SIG-M5 (cell line): ENCODE measurements at places on chromosomes 2 and 18.

DNA sequence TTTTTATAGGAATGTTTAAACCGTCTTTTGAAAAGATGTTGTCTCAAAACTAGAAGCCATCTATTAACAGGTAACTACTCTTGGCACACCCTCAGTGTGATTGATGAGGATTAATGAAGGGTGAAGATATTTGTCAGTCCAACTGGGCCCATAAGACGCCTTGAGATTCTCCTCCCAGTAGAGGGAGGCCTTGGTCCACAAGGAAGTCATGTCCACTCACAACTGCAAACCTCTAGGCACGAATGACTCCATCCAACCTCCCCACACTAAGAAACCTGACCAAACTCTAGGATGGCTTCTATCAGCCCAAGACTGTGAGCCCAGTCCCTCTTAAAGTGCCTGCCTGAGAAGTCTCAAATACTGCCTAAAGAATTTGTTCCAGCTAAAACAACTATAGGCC is 19.2 kb upstream of the GRP start:
- no peak for DNase-seq

- no peak for DNase-seq
Observed at GRCh38 chr2:232798187-232798586, 21.8 kb upstream of the KCNJ13 start.

DNA sequence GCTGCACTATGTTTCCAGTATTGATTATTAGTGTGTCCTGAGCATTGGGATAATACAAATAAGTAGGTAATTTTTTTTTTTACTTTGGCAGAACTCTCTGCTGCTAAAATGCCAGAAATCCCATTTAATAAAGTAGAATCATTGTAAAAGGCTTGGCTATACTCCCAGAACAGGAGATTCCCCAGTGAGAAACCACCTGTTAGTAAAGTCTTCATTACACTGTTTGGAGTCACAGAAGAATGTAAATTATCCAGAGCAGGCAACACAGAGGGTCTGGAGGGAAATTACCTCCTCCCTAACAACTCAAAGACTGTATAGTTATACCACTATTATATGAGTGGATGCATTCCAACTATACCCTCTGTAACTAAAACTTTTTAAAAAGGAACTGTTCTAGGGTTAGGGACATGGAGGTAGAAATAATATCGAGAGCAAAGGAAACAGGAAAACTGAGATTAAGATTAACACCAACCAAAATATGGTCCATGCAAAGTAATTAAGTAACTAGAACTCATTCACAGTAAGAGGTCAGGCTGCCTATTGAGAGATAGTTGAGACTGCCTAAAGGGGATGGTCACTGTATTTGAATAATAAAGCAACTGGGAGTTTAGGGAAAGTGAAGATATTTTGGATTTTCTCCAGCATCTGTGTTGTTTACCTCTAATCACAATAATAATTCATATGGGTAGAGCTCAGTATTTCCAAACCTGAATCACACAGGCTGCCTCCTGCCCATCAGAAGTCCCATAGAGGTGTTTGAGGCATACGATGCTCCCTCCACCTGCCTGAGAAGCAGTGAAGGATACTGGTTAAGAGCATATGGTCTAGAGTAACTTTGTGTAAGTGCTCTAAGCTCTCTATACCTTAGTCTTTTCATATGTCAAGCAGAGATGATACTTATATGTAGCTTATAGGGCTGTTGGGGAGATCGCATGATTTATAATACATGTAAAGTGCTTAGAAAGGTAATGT is 34.4 kb downstream of the MAP2 start:
- DNase-seq = no peak

DNA sequence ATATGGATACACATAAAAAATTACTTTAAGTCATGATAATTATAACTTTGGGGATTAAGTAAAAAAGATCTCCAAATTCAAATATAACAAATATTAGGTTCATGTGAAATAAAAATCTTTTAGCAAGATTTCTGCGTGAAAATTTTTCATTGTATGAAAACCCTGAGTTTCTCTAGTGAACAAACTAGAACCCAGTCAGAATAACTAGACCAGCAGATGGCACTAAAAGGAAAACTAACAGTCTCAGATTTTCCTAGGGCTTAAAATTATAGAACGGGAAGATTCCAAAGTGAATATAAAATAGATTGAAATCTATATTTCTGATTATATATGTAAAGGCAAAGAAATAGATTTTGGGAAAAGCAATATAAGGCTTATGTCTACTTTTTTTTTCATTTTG is 43.3 kb downstream of the TMEM200C start:
- no peak for DNase-seq

DNA sequence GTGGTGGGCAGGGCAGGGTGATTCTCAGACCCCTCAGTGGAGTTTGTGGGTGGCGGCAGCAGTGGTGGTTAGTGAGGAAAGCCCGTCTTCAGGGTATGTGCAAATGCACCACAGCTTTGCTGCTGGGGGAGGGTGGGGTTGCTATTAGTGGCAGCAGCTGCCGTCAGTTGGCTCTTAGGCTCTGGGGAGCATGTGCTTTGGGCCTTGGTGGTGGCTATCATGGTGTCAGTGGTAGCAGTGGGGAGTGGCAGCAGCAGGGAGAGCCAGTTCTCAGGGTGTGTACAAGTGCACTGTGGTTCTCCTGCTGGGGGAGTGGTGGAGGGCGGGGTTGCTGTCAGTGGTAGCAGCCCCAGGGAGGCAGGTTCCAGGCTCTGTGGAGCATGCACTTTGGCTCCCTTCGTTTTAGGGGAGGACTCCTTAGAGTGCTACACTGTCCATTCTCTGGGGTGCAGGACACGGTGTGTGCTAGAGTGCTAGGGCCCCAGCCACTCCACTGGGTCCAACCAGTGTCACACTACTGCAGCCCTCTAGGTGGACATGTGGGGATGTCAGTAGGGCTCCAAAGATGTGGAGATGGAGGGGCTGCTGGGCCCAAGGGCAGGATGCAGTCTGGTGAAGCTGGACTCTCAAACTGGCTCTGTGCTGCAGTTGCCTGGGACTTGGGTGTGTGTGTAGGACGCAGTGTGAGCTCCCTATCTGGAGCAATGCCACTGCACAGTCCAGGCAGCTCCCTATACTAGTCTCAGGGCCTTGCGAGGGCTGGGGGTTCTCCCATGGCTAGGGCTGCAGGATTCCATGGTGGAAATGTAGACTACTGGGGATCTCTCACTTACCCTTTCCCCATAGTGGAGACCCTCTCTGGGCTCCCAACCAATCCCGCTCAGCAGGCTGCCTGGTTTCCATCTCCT is 45.3 kb downstream of the ADCYAP1 start:
- no peak for DNase-seq

DNA sequence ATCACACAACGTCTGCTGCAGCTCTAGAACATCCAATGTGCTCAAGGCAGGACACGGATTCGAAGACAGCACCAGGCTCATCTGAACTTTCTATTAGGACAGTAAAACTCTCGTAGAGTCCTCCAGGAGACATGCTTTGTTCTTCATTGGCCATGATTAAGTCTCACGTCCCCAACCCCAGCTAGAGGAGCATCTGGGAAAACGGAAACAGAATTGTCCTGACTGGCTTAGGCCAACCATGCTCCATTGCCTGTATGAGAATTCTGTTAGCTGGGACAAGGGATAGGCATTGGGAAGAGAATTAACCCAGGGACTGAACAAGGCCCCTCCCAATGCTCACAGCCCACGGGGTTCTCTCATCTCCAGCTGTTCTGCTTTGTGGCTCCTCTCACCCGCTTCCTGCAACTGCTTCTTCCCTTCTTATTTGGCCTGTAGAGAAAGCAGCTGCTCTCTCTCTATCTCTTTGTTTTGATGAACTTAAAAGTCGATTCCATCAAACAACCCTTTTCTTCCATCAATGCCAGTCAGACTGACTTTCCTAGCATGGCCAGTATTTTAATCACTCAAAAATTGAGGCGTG is 75.6 kb downstream of the C1QL2 start:
- no peak for DNase-seq

DNA sequence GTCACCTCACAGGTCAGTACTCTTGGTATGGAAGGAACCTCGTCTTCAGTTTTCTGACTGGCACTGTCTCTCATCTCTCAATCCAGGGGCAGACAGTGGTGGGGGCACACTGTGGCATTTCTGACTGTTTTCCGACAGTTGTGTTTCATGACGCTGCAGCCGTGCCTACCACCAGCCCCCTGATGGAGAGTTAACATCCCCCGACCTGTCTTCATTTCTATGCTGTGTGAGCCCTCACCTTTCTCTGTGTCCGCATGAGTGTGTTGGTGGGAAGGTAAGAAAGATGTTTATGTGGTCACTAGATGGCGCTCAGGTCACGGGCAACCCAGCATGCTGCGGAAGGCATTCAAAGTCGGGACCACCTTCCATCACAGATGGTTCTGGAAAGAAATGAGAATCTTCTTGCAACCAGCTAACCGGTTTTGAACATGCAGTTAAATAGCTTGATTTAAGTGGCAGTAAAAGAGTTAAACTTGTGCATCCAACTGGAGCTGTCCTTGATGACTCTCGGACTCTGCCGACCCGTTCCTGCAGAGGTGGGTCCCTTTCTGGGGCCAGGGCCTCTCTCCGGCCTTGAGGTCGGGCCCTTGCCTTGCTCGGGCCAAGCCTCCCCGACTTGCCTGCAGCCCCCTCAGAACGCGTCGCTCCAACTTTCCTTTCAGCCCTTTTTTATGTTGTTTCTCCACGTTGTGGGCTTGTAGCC is 92.4 kb downstream of the DYSF start:
- DNase-seq = no peak

DNA sequence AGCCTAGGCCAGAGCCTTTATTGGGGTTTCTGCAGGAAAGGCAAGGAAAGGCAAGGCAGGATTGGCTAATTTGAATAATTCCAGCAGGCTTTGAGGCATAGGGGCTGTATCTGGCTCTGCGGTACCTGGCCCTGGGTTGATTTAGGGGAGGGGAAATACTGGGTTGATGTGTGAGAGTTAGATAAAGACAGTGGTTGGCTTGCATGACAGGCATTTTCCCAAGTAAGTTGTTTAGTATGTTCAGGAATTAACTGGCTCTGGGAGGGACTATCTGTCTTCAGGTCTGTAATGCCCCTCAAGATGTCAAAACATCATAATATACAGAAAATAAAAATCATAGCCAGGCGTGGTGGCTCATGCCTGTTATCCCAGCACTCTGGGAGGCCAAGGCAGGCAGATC is 98.7 kb downstream of the UBR3 start:
- no peak for DNase-seq
